ENCODE measurements at places on chromosomes 2 and 18.

DNA sequence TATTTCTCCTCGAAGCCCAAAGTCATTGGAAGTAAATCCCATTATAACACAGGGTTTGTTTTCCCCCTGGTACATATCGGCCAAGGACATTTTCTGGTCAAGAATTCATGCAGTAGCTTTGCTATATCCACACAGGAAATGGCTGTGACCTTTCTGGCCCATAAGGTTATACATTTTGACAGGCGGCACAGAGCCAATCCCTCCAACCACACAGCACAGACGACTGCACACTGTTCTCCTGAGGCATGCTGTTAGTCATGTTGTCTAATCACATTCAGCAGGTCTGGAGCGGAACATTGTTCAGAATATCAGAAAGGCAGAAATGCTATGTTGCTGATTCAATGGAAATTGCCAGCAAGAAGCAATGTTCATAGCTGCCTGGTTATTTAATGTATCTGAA is 742.3 kb upstream of the SLC8A1 start:
- DNase-seq = no peak

- no peak for DNase-seq
Observed at GRCh38 chr2:197862246-197862955, 58.0 kb downstream of the PLCL1 start.

- no peak for DNase-seq
Observed at GRCh38 chr2:54461261-54461660, 5.1 kb downstream of the SPTBN1 start.

DNA sequence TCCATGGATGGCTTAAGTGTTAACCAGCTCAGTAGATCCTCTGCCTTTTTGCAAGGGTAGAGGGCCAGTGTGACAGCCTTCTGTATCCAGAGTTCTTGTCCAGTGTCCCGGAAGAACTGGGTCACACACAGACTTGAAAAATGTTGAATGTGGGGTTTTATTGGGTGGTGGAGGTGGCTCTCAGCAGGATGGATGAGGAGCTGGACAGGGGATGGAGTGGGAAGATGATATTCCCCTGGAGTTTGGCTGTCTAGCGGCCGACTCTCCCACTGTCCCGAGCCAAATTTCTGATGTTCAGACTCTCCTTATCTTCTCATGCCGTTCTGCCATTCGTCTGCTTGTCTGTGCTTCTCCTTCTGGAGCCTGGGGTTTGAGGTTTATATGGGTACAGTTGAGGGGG is 72.6 kb downstream of the MYO3B start:
- no peak for DNase-seq

Data from stimulated activated CD8-positive, alpha-beta memory T cell treated with anti-CD3 and anti-CD28 coated beads, Interleukin-7, amount 100 ng/mL, for 1 hour (primary cell).